ENCODE measurements at places on chromosomes 6 and 20. TPM values are rescaled to one million over a fixed set of nuclear protein-coding genes. Genes with fewer than 3 reads are reported as not detected.

The FRS3 gene
- 5.2 TPM for total RNA-seq

The HCRTR2 gene
- total RNA-seq: 10.2 TPM

The GPR6 gene
- 0.27 TPM for total RNA-seq

The RAB44 gene
- total RNA-seq: not detected

The PREX1 gene
- 55.3 TPM for total RNA-seq

The SLC17A1 gene
- total RNA-seq: not detected

The TDRD6 gene
- 1.9 TPM for total RNA-seq
